ENCODE measurements at places on chromosomes 1 and 21. TPM values are rescaled to one million over a fixed set of nuclear protein-coding genes. Genes with fewer than 3 reads are reported as not detected.

The RIPPLY3 gene
- total RNA-seq, result 0.62 TPM

The ZNF683 gene
- total RNA-seq, result not detected

The CFHR4 gene
- total RNA-seq, result not detected

The OR2T33 gene
- not detected for total RNA-seq

The HES3 gene
- total RNA-seq, result not detected

GRCh38 chr1:81287411-81288080 is 513.2 kb upstream of the ADGRL2 start:
- no peak for DNase-seq

DNA sequence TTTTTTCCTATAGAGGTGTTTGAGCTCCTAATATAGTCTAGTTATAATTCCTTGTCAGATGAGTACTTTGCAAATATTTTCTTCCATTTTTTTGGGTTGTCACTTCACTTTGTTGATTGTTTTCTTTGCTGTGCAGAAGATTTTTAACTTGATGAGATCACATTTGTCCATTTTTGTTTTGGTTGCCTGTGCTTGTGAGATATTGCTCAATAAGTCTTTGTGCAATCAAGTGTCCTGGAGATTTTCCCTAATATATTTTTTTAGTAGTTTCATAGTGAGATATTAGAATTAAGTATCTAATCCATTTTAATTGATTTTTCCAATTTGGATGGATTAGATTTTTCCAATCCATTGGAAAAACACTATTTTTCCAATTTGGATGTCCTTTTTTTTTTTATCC is 1395.5 kb downstream of the PLA2G4A start:
- DNase-seq, result no peak

DNA sequence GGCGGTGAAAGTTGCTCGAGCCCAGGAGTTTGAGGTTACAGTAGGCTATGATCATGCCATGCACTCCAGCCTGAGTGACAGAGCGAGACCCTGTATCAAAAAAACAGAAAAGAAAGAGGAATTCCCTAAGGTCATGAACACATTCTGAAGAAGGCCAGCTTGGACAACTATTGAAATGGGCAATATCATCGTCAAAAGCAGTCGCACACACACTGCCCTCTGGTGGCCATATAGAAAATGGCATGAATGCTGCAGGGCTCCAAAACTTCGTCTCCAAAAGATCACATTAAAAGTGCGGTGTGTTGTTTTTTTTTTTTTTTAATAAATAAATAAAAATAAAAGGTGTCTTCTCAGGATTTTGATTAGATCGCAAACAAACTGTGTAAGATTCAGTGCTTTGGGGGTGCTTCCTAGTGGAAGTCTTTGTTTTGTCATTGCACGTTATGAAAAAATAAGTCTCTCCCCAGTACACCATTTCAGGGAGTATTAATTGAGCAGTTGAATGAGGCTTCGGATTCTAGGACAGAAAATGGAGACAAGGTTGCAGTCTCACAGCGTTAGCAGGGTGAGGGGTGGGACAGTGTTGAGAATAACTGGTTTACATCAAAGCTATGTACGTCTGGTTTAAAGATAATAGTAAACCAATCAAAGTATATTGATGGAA is 87.5 kb upstream of the FMN2 start:
- no peak for DNase-seq

DNA sequence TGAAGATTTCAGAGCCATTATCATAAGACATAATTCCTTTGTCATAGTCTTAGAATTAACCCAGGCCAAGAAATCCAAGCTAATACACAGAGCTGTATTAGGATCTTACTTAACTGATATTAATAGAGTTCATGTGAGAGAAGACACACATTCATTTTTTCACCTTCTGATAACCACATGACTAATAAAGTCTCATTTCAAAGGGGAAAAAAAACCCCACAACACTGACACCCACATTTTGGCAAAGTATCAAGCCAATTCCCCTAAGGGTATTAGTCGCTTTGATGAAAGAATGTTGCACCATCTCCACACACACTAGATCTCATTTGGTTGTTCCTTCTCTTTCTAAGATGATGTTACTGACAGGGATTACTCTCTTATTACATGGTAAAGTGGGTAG is 344.4 kb upstream of the ESRRG start:
- no peak for DNase-seq

DNA sequence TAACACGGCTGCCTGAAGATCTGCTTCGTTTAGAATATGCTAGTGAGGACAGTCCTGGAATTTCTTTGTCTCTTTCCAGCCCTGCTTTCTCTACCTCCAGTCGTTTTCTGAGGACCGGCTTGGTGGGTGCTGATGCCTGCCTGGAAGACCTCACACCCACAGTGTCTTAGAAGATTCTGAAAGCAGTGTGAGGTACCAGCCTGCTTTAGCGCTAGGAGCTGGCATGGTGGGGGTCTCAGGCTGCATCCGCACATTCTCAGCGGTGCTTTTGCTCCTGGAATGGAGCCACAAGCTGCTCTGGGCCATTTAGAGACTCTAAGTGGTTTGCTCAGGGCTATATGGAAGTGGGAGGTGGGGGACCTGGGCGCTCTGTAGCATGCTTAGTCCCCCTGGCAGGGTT is 61.4 kb downstream of the CD247 start:
- no peak for DNase-seq

GRCh38 chr21:46194374-46195334 is 10.4 kb upstream of the SPATC1L start:
- peak; percentile 11 for DNase-seq

DNA sequence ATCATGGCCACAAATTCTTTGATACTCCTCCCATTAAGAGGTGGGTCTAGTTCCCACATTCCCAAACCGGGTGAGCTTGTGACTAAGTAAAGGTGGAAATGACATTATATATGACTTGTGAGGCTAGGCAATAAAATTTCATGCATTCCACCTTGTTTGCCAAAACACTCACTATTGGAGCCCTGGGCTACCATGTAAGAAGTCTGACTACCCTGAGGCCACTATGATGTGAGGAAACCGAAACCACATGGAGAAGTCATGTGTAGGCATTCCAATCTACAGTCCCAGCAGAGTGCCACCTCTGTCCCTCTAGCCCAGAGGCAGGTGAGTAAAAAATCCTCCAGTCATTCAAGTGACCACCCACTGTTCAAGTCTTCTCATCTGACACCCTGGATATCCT is 17.9 kb upstream of the SMG7 start:
- no peak for DNase-seq

DNA sequence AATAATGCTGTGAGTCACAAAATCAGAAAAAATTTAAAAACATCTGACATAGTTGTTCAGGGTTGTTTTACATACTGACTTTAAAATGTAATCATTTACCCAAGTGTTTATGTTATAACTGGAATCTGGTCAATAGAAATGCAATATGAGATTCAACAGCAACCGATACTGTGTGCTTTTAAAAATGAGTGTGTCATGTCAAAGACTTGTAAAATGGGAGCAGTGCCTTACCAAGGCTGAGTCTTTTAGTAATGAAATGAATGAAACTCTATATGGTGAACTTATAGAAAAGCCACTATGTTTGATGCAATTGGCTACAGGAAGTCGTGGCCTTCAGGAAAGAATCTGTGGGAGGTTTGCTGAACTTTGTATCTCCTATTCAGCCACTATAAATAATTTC is 570.2 kb downstream of the DPYD start:
- DNase-seq, result no peak

GRCh38 chr1:219544163-219544846 is 68.6 kb downstream of the ZC3H11B start:
- no peak for DNase-seq

GRCh38 chr1:68180441-68181164 is 51.7 kb downstream of the WLS start:
- no peak for DNase-seq

- DNase-seq, result no peak
These were observed 128.6 kb downstream of the PLA2G4A start for GRCh38 chr1:186957314-186957713.

- no peak for DNase-seq
These were observed 254.8 kb upstream of the PLXNA2 start for GRCh38 chr1:208499026-208499425.

DNA sequence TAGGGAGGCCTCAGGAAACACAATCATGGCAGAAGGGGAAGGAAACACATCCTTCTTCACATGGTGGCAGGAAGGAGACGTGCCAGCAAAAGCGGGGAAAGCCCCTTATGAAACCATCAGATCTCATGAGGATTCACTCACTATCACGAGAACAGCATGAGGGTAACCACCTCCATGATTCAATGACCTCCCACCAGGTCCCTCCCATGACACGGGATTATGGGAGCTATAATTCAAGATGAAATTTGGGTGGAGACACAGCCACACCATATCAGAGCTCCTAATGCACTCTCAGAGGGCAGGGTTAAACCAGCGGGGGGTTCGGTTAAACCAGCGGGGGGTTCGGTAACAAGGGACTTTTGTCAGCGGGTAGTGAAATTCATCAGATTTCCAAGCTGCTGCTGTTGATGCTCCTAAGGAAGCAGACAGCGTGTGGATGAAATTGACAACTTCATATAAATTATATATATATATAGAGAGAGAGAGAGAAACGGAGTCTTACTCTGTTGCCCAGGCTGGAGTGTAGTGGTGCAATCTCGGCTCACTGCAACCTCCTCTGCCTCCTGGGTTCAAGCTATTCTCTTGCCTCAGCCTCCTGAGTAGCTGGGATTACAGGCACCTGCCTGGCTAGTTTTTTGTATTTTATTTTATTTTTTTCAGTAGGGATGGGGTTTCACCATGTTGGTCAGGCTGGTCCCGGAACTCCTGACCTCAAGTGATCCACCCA is 4.2 kb downstream of the CSTB start:
- DNase-seq, result no peak

GRCh38 chr1:96214982-96215381 is 506.6 kb upstream of the PTBP2 start:
- DNase-seq, result no peak

DNA sequence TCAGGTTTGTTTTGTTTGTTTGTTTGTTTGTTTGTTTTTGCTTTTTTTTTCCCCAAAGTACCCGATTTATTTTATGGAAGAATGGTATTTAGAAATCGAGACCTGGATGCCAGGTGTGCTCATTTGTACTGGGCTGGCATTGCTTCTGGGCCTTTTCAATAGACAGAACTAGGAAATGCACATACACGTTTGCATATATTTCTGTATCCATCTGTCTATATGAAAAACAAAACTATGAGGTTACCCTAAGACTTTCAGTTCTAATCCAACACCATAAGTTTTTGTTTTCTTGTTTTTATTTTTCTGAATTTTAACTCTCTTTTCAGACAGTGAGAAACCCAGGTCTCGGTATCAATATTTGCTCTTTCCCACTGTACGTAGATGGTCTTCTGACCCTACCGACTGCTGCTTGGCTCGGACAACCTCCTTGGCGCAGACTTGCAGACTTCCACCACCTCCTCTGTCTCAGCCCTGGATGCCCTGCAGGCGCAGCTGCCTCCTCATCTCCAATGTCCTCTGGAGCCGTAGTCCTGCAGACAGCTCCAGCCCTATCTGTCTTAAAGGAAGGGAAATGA is 171.7 kb downstream of the NEK7 start:
- DNase-seq, result no peak

GRCh38 chr1:165073185-165074007 is 283.1 kb downstream of the LMX1A start:
- DNase-seq, result no peak

DNA sequence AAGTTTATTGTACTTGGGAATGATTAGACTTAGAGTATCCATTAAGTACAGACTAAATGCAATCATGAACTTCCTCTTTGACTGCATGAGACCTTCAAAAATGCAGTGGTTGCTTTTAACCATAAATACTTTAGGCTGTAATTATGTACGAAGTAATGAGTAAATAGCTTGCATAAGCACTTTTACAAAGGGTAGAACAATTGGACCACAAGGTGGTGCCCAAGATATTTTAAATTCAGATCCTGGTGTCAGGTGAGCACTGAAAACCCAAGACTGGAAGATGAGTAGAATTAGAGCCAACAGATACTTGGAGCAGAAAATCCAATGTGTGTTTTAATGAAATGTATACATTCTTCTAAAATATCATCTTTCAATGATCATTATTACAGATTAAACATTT is 43.4 kb upstream of the RHOU start:
- DNase-seq, result no peak

DNA sequence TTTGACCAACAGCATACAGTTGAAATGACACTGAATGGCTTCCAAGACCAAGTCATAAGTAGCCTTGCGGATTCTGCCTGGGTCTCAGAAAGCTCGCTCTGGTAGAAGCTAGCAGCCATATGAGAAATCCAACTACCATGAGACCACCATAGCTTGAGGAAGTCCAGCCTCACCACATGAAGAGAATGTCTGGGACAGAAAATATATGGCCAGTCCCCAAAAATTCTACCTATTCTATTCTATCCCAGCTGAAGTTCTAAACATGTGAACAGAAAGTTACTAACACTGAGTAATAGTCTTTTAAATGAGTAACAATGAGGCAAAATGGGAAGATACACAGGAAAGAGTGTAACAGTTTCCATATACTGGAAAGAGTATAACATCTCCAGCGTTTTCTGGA is 9.0 kb downstream of the FMO5 start:
- DNase-seq, result no peak

- DNase-seq, result no peak
These were observed 99.6 kb downstream of the GABPA start for GRCh38 chr21:25834381-25834780.

GRCh38 chr1:35475856-35476674 is 81.1 kb downstream of the KIAA0319L start:
- no peak for DNase-seq

DNA sequence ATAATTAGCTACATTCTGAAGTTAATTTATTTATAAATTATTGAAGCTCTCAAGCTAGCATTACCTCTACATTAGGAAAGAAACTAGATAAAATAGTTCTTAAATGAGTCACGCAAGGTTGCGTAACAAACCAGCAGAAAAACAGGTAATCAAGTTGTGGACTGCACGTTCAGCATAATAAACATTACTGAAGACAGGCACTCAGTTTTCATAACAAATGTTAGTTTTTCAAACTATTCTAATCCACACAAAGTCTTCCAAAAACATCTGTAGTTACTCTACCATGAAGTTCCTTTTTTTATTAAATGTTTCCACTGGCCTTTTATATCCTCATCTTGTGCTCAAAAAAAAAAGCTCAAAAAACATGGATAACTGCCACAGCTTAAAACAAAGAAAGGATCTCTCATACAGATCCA is 1.3 kb downstream of the TOR1AIP2 start:
- no peak for DNase-seq
